ENCODE measurements at places on chromosomes 12 and 14. TPM values are rescaled to one million over a fixed set of nuclear protein-coding genes. Genes with fewer than 3 reads are reported as not detected.

FBXO34 gene
- total RNA-seq: 20.0 TPM

- DNase-seq: no peak
These were observed 15.5 kb downstream of the E2F7 start for GRCh38 chr12:77049767-77050353.

DNA sequence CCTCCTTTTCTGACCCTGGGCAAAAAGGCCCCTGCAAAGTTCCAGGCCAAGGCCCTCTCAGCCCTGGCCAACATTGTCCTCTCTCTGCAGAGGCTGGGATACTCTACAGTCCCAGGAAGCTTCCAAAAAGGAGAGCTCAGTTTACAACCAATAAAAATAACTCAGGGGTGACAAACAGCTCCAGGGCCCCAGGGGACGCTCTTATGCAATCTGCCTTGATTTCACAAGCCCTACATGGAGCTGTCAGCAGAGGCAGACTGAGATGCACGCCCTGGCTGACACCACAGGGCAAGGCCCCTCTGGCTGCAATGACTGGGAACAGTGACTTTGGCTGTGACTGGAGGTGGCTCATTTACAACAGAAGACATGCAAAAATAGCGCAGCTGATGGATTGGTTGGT is 129.0 kb upstream of the MED13L start:
- DNase-seq: peak; percentile 88

- no peak for DNase-seq
These were observed 6.5 kb upstream of the CDK2AP1 start for GRCh38 chr12:123278101-123278627.

- no peak for DNase-seq
These were observed 9.2 kb downstream of the HEBP1 start for GRCh38 chr12:12990700-12991468.

DNA sequence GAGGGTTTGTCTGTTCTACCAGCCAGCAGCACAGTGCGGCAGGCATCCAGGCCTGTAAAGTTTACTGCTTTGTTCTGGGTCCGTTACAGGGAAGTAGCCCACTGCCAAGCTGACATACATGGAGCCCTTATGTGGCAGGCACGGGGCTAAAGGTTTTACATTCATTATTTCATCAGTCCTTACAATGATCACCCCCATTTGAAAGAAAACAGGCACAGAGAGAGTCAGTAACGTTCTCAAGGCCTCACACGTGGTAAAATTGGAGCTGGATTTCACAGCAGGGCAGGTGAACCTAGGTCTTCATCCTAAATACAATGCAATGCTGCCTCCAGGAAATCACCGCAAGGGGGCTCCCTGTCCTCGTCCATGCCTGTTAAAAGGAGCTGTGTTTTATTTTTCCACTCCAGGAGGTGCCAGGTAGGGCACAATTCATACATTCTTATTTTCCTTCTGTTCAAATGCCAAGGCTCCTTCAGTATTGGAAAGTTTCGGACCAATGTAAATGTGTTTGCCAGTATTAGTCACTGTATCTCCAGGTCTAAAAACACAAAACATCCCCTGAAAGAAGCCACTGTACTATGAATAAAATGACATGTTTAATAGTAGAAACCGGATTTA is 172.2 kb upstream of the GZMB start:
- peak; percentile 85 for DNase-seq

- DNase-seq: no peak
These were observed 268.5 kb upstream of the USP15 start for GRCh38 chr12:61991661-61992060.

DNA sequence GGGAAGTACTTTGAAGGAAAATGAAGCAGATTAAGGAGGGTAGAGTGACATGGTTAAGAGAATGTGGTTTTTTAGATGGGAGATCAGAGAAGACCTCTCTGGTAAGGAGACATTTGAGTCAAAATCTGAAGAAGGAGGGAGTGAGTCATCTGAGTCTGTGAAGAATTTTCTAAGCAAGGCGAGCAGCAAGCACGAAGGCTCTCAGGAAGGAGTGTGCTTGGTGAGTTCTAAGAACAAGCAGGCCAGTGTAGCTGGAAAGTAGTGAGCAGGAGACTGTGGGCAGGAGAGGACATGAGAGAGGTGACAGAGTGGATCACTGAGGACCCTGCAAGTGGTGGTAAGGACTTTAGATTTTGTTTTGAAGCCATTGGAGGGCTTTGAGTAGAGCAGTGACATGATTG is 76.3 kb upstream of the FUT8 start:
- DNase-seq: no peak

- DNase-seq: no peak
These were observed 501.4 kb upstream of the RGS6 start for GRCh38 chr14:71430678-71431376.
